ENCODE measurements at places on chromosomes 12 and 14.

- no peak for DNase-seq
Measured at GRCh38 chr12:20109676-20110075, 258.7 kb upstream of the PDE3A start.

GRCh38 chr12:65822732-65823512, 1.4 kb upstream of the HMGA2 start:
- peak; percentile 62 for DNase-seq

DNA sequence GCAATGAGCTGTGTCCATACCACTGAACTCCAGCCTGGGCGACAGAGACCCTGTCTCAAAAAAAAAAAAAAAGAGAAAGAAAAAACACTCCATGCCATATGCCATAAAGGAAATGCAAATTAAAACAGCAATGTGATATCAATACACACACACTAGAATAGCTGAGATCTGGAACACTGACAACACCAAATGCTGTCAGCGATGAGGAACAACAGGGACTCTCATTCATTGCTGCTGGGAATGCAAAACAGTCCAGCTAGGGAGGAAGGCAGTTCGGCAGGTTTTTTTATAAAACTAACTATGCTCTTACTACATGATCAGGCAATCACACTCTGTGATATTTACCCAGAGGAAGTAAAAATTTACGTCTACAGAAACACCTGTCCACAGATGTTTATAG, 3.4 kb upstream of the ABCB9 start:
- no peak for DNase-seq

DNA sequence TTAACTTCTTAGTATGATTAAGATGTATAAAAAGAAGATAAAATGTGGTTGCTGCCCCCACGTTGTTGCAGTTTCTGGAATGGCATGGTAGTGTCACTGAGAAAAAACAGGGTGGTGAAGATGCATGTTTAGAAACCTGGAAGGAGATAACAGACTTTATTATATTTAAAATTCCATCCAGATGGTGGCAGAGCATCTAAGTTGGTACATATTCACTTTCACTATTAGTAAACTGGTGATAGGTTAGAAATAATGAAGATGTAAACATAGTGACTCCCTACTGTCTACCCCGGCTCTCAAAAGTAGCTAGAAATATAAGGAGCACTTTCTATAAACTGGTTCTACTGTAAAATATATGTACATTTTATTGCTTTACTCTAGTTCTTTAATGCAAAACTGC, 279.3 kb downstream of the NPAS3 start:
- DNase-seq = no peak

DNA sequence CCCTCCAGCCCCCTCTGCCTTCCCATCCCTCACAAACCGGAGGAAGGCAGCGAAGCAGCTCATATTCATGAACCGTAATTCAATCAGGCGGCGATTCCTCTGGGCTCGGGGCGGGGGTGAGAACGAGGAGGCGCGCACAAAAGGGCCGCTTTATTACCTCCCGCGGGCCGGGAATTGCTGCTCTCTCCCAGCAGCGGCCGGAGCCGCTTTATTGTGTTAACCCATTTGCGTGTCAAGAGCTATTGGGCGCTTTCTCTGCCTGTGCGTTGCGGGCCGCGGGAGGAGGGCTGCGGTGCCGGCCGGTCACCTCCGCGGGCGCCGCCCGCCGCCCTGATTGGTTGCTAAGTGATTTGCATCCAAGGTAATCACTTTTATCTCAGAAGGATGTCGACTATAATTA, 4.8 kb downstream of the FAM222A start:
- DNase-seq = peak; percentile 77

- no peak for DNase-seq
Measured at GRCh38 chr12:14803830-14804160, 325 bp downstream of the C12orf60 start.

- DNase-seq = no peak
Measured at GRCh38 chr12:106022568-106023012, 116.2 kb downstream of the NUAK1 start.
